ENCODE measurements at places on chromosomes 7 and 10.

DNA sequence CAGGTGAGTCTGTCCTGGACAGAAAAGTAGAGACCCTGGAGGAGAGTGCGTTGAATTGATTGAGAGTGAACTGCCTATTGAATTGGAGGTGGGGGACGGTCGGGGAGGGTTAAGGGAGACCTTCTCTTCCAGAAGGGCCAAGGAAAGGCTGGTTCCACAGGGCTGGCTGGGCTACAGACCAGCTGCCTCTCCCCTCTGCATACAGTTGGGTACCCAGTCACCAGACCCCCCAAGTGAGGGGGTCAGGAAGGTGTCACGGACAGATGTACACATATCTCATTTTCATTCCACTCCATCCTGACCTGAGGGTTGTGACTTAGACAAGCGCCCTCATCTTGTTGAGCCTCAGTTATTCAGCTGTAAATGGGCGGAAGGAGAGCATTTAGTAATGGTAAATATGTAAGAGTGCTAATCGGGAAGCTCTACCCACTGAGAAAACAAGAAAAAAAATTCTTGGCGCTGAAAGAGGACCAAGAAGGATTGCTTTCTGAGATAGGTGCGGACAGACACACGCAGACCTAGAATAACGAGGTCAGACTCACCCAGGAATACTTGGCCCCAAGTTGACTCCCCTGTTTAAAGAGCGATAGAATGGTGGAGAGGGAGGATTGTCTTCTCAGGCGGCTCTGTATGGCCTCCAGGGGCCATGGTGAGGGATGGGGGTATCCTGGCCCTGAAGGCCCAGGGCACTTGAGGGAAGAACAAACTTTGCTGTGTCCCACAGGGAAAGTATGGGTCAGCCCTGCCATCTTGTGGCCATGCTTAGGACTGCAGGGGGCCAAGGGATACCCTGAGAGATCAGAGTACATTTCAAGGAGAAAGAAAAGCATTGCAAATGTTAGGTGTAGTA, 7.2 kb upstream of the MBL2 start:
- DNase-seq = no peak

GRCh38 chr7:12300415-12300814, 89.3 kb downstream of the TMEM106B start:
- DNase-seq = no peak

DNA sequence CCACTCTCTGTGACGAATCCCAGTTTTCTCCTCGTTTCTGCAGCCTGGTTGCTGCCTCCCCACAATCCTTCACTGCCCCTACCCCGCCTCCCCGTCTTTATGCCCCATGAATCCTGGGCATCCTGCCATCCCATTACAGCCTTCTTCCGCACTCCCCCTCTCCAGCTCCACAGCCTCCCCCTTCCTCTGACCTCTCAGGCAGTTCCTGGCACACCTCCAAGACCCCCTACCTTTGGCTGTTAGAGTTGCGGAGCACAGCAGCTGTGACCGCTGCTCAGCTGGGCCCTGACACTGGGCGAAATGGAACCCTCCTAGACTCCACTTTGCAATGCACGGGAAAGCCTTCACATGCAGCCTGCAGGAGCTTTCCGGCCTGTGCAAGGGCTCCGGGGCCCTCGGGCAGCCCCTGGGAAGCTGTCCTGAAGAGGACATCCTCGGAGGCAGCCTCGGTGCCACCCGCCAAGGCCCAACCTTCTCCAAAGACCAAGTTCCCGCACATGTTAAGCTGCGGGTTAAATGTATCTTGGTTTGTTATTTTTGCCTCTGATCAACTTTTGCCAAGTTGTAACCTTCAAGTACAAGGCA, 400.7 kb upstream of the MKI67 start:
- DNase-seq = no peak

DNA sequence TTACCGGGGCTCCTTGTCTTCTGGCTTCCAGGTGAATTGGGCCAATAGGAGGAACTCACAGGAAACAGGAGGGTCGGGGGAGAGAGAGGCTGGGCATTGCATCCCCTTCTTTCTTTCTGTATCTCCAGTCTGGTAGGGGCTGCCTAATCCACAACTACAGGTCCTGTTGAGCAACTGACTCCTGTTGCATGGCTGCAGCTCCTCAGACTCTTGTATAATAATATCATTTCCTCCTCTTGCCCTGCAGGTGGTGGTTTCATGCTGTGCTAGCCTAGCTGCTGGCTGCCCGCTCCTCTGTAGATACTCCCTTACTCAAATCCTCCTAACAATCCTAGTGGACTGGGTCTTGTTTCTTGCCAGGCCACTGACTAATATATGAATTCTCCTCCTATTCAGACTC, 276.5 kb upstream of the SMIM30 start:
- DNase-seq = no peak

- no peak for DNase-seq
These were observed 64.1 kb downstream of the DOCK1 start for GRCh38 chr10:126969310-126969709.

DNA sequence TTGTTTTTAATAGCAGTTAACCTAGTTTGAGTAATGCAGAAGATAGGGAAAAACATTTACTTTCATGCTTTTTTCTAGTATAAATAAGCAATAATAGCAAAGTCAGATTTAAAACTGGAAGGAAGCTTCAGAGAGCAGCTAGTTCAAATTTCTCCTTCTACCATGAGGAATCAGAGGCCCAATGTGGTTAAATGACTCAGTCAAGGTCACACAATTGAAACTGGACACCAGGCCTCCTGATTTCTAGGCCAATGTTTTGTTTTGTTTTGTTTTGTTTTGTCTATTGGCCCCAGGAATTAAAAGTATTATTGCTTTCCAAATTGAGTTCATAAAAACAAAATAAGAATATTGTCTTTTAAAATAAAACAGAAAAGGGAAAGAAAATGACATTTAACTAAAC, 122.3 kb downstream of the TRIL start:
- no peak for DNase-seq

DNA sequence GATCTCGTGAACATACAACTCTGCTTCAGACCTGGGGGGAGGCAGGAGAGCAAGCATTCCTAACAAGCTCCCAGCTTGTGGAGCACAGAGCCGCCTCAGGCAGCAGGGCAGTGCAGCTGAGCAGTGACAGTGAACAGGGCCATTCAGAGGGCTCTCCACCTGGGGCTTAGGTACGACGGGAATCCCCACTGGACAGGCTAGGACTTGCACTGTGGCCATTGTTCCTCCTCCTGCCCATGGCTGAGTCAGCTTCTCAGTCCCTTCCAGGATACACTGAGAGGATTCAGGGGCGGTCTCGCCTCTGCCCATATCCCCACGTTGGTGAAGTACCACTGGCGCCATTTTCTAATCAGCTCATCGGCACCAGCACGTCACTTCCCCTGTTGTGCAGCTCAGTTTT, 71.1 kb downstream of the FIGNL1 start:
- no peak for DNase-seq

DNA sequence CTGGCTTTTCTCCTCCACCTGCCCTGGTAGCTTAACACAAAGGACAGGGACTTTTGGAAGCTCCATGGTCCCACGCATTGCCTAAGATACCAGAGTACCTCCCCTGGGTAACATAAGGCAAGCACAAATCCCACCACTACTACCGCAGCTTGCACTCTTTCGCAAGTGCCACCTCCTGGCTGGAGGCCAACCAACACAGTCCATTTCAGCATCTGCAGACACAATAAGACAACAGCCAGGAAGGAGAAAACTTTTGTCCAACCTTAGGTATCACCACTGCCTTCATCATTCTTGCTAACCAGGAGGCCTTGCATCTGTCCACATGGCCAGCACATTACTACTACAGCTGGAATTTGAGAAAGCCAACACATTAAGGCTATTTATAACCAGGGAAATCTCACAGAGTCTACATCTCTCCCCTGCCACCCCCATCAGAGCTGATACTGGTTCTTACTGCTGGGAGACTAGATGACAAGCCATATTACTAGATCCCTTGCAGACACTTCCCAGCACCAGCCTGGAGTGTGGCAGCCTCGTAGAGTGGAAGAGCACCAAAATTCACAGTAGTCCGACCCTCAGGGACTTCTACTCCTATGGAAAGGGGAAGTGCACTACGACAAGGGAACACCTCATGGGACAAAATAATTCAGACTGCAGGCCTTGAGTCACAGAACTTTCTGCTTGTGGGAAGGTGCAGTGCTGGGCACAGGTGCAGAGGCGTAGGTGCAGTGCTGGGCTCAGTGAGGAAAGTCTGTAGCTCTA, 39.8 kb upstream of the CDK13 start:
- DNase-seq = no peak

- no peak for DNase-seq
These were observed 182.9 kb downstream of the PFKFB3 start for GRCh38 chr10:6385665-6386064.

DNA sequence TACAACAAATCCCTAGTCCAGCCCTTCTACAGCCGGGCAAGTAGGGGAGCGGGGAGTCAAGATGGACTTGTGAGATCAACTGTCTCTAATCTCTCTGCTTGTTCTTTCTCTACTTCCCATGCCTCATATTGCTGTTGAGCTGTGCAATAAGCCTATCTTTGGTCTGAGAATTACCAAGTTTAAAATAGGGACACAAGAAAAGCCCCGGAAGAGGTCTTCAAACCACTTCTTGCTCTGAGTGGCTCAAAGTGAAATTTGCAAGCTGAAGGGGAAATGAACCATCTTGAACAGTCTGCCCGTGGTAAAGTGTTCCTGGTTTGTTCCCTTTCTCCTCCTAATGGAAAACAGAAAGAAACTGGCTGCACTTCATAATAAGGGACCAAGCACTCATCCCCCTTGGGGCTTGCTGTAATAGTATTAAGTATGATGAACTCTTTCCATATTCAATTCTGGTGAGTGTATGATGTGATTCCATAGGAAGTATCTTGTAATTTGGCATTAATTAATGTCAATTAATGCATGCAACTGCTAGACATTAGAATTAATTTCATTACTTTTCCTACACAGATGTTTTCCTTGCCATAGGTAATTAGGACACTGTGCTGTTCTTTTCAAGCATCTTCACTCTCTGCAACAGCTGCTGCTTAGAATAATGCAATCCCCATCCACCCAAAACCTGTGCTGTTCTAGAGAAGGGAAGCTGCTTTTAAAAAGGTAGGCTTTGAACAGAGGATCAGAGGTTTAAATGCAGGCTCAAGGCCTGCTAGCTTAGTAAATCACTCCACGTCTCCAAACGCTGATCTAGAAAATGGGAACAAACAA, 449.6 kb downstream of the SORCS1 start:
- no peak for DNase-seq

GRCh38 chr7:90411510-90411909, 8.2 kb downstream of the CLDN12 start:
- DNase-seq = peak; percentile 95

DNA sequence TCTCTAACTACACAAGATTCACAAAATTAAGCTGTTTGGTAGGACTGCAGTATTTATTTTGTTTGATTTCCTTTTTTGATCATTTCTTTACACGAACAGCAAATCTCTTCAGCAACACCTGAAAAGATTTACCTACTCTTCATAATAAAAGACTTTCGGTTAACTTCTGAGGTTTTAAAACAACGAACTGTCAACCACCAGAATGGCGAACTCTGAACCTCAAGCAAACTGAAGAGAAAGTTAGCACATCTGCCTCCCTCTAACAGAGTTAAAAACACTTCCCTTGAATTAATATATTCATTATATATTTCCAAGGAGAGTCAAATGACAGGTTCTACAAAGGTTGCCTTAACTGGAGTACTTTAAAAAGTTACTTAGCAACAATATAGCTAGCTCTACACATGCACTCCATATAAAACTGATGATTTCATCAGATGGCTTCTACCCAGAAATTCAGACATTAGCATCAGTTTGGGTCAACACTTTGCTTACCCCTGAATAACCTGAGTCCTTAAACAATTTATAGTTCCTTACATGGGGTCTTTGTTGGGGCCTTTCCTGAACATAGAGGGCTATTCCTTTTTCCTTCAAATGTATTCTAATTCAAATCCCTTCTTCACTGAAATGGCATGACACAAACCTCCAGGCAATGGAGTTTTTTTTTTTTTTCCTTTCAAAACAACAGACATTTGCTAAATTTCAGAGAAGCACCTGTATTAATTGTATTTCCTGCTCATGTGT, 118.3 kb downstream of the SEM1 start:
- peak; percentile 29 for DNase-seq

DNA sequence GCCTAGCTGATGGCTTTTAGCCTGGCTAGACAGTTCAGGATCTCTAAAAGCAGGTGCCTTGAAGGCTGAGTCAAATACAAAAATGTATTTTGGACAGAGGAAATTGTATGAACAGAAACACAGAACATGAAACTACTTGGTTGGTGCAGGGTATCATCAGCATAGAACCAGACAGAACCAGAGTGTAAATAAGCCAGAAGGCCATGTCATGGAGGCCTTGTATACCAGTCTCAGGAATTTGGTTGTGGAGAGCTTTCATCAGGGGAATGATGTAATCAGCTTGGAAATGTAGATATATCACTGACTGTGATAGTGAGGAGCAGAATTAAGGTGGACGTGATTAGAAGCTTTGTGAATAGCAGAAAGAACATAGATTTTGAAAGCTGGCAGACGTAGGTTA, 82.9 kb downstream of the CFTR start:
- no peak for DNase-seq

Measured in NCI-H2029 (cell line).